Putamen (tissue), 1 donor: ENCODE measurements at places on chromosomes 7 and 10.

- DNase-seq, result no peak
Measured at GRCh38 chr7:100434297-100435144, 1.8 kb downstream of the PPP1R35 start.

DNA sequence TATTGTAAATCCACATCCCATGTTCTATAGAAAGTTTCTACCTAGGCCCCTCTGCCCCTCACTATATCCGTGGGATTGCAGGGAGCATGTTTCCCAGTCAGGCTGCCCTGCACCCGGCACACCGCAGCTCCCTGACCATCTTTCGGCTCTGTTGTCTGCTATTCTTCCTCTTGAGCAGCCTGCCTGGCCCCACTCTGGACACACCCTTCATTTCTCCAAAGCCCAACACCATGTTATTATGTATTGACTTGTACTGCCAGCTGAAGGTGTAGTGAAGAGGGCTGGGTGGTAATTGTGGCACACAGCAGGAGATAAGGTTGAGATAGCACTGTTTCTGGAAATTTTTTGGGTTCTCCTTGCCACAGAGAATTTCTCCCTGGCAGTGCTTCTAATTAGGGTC lies 9.8 kb downstream of the LRMDA start:
- no peak for DNase-seq

GRCh38 chr10:49751636-49752510 lies 10.2 kb downstream of the OGDHL start:
- no peak for DNase-seq

DNA sequence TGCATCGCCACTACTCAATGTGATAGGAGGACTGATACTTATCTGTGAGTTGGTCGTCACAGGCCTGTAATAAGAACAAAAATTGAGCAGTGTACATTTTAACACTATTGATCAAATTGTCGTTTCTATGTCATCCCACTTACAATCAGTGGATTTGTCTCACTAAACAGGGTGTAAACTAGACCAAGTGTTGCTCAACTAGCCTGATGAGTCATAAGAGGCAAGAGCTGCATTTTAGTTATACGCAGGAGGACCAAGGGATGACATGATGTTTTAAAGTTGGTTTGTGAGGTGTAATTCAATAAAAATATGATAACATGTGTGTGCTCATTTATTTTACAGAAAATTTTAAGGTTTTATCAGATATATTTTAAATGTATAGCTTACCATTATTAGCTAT lies 1239.2 kb downstream of the REEP3 start:
- DNase-seq, result no peak

DNA sequence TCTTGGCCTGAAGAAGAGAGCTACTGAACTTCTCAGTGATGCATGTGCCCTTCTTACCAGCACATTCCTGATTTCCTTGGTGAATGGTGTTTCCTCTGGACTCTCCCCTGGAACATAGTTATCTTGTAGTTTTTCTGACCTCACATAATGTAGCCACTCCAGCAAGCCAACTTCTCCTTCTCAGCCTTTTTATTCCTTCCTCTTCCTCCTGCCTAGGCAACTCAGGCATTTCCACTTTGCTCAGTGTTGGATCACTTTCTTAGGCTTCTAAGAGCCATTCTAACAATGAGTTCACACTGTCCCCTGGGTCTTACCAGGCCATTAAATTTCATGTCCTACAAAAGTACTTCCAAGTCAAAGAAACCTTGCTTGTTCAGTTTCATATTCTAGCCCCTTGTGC lies 3.6 kb upstream of the PTTG1IP2 start:
- DNase-seq, result no peak

DNA sequence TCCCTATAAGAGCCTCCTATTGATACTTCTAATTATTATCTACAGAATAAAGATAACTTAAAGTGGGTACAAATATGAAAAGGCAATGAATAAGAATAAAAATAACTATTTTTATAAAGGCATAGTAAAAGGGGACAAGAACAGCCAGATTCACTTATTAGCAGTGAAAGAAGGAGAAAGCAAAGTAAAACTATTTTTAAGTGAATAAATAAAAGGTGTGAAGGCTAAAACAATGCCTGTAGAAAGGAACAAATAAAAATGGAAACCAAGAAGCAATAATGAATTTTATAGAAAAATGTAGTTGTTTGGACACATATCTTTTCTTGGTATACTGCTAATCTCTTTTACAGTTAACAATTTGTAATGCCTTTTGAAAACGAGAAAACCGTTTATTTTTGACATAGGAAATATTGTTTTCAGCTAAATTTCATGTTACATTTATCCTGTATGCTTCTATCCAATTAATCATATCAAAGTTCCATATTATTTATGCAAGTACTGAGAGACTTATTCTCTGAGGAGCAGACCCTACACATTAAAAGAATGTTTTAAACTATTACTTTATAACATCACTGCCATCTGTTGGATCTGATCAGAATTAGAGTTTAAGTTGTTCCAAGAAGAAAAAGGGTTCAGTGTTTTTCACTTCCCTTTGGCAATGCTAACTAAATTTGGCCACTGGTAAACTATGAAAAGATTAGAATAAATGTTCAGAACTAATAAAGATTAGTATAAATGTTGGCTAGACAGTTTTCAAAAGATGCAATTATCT lies 59.1 kb downstream of the ARMC3 start:
- DNase-seq, result peak; percentile 68

DNA sequence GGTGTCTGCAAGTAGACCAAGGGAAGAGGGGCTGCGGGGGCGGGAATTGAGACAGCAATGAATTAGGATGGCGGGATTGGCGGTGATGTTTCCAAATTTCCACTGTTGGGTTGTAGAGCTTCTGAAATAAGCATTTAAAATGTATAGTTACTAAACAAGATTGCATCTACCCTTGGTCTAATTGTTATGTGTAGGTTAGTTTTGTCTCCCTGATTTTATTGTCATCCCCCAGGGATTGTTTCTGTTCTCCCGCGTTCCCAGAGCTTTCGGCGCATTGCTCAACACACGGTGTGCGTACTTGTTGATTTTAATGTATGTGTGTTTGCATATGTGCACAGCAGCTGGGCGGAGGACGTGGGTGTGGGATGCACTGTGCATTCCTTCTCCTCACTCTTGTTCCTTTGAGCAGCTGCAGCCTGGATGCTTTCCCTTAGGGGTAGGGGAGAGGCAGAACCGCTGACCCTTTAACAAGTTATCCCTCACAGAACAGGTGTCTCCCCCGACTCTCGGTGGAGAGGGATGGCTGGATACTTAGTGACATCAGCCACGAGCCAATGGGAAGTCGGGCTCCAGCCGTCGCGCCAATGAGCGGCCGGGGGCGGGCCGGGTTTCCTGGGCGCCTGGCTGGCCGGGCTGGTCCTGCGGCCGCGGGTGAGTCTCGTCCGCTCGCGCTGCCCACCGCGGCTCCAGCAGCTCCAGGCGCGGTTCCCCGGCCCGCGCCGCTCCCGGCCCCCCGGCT lies at the start of gene TSPAN33:
TSPAN33 (plus strand) TSS at position 613 of the 739 bp plus-strand sequence. CDS start 274 bp downstream, outside the sequence.
- DNase-seq, result peak; percentile 57

DNA sequence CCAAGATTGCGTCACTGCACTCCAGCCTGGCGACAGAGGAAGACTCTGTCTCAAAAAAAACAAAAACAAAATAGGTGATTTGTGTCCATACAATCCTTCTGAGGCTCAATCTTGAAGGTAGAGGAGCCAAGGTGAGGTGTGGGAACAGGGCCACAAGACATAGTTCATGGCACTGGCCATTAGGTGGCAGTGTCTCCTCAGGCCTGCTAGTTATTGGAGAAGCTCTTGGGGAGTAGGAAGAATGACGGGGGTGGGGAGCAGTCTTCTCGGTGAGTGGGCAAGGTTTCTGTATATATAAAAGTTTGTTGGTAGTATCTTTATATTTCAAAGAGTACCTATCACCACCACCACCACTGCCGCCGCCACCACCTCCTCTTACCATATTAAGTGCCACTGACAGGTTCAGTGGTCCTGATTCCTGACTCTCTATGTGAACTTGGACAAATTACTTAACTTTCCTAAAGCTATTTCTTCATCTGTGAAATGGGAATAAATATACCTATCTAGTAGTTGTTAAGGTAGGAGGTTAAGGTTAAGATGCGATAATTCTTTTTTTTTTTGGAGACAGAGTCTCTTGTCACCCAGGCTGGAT lies 24.0 kb downstream of the CCSER2 start:
- peak; percentile 57 for DNase-seq

DNA sequence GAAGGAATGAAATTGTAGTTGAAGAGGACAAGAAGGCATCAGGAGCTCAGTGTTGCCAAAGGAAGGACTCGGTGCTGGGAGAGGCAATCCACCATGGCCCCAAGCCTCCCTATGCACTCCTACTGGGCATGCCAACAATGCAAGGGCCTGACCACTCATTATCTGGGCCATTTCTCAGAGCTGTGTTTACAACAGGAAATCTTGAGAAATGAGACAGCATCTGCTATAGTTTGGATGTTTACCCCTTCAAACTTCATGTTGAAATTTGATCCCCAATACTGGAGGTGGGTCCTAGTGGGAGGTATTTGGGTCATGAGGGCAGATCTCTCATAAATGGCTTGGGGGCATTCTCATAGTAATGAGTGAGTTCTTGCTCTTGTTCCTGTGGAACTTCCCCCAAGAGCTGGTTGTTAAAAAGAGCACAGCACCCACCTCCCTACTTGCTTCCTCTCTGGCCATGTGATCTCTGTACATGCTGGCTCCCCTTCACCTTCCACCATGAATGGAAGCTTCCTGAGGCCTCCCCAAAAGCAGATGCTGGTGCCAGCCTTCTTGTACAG lies 50.8 kb upstream of the AOAH start:
- no peak for DNase-seq

DNA sequence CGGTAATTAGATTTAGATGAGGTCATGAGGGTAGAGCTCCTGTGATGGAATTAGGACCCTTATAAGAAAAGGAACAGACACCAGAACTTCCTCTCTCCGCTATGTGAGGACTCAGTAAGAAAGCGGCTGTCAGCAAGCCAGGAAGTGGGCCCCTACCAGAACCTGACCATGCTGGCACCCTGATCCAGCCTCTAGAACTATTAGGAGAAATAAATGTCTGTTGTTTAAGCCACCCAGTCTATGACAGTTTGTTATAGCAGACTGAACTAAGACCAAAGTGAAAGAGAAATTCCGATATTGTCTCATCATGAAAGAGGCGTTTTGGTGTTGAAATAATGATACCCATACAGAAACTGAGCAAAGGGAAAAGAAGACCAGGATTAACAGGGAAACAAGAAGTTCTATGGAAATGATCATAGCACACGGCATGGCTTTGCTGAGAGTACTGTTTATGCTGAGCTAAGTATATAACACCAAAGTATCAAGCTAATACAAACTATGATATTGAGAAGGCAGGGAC lies 9.2 kb downstream of the CLEC2L start:
- no peak for DNase-seq

- peak; percentile 34 for DNase-seq
Measured at GRCh38 chr10:88389456-88389855, 193.7 kb downstream of the RNLS start.

DNA sequence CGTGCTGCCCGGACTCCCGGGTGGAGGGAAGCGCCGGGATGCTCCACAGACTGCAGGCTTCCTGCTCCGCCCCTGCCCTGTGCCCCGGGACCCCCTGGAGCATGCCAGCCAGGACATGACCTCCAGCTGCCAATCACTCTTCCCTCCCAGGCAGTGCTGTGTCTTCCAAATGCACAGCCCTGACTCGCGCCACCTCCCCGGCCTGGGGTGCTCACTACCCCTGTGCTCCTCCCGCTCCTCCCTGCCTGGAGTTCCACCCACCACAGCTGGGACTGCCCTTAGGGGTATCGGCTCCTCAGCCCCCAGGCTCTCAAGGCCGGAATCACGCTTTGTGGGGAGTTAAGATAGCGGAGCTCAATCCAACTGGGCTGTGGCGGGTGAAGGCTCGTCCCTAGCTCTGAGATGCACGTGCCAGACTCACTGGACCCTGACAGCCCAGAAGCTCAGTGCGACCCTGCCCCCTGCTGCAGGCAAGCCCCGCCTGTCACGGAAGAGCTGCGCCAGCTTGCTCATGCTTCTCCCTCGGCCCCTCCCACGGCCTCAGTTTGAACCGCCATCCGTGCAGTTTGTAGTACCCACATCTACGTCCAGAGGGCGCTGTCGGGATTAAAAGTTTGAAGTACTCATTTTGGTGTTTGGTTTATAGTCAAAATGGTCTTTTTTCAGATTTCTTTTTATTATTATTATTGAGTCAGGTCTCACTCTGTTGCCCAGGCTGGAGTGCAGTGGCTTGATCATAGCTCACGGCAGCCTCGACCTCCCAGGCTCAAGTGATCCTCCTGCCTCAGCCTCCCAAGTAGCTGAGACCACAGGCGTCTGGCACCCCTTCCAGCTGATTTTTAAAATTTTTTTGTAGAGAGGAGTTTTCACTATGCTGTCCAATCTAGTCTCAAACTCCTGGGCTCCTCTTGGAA lies 142.5 kb upstream of the TCERG1L start:
- peak; percentile 65 for DNase-seq

DNA sequence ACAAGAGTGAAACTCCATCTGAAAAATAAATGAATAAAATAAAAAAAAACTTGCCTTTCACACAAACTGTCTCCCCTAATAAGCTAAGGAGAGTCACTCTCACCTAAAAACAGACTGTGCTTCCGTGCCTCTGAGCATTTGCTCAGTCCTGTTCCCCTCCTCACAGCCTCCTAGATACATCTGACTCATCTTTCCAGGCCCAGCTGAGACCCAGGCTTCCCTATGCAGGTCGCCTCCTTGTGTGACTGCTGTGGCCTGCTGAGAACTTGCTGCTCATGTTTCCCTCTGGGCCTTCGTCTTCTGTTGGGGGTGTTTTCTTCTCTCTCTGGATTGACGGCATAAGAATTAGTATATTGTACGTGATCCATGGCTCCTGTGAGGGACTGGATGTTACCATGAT lies 777.7 kb downstream of the LRMDA start:
- DNase-seq, result no peak

DNA sequence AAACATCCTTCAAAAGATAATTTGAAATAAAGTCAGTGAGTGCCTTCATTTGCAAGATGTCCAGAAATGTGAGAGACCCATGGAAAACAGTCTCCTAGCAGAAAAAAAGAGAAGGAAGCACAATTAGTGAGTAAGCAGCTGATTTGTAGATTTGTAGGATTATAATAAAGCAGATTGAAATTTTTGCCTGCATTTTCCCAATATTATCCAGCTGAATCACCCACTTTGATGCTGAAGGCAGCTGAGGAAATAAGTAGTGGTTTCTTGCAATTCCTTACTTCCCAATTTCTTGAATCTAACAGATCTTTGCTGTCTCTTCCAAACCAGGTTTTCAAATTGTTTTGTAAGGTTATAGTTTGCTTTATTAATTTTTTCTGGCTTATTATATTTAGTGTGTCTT lies 181.4 kb downstream of the GNAT3 start:
- no peak for DNase-seq

DNA sequence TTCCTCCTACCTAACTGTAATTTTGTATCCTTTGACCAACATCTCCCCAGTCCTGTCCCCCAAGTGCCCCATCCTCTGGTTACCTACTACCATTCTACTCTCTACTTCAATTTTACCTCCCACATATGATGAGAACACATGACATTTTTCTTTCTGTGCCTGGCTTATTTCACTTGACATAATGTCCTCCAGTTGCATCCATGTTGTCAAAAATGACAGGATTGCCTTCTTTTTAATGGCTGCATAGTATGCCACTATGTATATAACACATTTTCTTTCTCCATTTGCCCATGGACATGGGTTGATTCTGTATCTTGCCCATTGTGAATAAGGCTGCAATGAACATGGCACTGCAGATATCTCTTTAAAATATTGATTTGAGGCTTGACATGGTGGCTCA lies 33.7 kb downstream of the GLI3 start:
- no peak for DNase-seq
